ENCODE measurements at places on chromosomes 1 and 21.
A peak's percentile ranks its signal among the peaks of the same experiment; 100 is the strongest.

DNA sequence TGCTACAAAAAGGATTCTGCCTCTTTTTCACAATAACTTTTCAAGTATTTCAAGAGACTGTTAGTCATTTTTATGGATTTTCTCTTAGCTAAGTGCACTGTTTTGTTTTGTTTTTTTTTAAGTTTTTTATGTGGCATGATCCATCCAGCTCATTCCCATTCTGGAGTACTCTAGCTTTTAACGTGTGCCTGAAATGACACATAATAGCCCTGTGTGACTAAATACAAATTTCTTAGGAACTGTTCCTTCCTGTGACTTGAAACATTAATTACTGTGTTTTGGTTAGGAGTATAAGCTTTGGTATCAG lies 143.9 kb downstream of the HS2ST1 start:
- DNase-seq = no peak

GRCh38 chr1:231058416-231059109 lies 18.5 kb upstream of the FAM89A start:
- no peak for DNase-seq

- DNase-seq = no peak
These were observed 379.4 kb upstream of the RUNX1 start for GRCh38 chr21:35428489-35428888.

DNA sequence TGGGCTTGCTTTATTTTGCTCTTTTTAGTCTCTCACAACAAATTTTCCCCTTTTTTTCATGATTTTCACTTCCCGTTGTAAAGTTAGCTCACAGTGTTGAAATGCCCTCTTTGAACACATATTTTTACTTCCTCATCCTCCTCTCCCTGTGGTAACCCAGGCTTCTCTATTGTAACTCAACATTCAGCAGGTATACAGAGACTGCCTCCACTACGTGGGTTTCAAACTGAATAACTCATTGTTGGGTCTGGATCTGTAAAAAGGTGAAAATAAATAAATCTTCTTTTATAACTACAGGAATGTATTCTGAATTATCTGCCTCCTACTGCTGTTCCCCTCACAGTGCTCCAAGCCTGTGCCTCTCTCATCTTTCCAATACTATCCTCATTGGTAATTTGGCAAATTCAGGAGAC lies 166.4 kb downstream of the RUNX1 start:
- DNase-seq = no peak

DNA sequence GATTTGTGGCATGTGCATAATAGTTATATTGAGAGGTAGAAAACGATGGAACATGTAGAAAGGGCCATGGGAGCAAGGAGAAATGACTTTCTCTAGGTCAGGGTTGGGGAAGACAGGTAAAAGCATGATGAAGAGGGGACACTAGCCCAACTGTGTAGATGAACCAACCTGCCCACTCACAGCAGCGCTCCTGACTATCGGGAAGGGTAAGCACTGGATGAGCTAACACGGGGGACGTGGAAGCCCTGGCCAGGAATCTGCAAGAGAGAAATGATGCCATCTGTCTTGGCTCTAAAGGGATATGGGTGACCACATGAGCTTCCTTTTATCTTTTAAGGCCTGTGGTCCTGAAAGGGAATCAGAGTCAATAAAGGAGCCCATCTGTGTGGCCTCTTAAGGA lies 36.2 kb upstream of the TMEM125 start:
- DNase-seq = no peak

DNA sequence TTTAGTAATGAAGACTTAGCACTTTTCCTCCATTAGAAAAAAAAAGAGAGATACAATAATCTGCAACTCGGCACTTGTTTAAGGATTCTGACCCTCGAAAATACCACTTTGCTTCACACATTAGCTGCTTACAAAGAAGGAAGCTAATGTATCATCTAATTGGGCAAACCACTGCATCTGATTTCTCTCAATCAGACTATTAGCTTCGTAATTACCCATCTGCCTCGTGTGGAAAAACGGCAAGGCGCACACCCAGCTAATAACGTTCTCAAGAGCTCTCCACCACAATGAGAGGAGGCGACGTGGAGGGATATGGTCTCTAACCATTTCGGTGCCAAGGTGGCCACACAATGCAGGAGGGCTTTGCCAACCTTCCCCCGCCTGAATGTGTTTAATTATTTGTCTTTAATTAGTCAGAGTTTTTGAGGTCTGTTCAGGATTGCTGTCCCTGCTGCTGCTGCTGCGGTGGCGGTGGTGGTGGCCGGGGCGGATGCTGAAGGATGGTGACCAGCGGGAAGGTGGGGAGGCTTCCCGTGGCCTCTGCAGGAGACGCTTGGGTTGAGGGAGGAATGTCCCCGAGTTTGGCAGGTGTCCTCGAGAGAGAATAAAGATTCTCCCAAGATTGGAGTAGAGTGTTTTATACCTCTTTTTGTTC lies 374.5 kb downstream of the RPS6KC1 start:
- no peak for DNase-seq

GRCh38 chr1:3908886-3909517 lies 8.9 kb upstream of the C1orf174 start:
- DNase-seq = no peak

DNA sequence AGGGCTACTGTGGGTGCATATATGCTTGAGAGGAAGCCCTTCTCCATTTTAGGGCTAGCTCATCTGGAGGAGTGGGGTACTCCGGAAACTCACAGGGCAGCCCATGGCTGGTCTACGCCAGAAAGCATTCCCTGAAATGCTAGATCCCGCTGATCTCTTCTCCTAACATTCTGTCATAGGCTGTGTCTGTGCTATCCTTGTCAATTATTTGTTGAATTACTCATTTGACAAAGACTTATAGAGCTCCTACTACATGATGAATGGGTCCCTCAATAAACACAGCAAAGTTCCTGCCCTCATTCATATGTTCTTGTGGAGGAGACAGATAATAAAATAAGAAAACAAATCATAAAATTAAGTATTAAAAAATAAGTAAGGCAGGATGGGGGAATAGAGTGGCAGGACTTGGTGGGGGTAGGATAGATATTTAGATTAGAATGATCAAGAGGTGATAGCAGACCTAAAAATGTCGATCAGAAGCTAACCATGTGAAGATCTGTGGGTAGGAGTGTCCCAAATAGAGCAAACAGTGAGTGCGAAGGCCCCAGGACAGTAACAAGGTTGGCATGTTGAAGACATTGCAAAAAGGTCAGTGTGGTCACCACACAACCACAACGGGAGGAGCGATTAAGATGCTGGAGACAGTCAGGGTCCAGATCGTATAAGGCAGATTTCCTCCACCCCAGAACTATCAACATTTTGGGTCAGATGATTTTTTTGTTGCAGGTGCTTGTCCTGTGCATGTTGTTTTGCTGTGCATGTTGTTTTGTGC lies 13.2 kb downstream of the NGF start:
- no peak for DNase-seq

GRCh38 chr21:39837861-39838359 lies 29.3 kb upstream of the PCP4 start:
- DNase-seq = no peak

GRCh38 chr1:45328680-45329079 lies 2.0 kb downstream of the HPDL start:
- DNase-seq = no peak

DNA sequence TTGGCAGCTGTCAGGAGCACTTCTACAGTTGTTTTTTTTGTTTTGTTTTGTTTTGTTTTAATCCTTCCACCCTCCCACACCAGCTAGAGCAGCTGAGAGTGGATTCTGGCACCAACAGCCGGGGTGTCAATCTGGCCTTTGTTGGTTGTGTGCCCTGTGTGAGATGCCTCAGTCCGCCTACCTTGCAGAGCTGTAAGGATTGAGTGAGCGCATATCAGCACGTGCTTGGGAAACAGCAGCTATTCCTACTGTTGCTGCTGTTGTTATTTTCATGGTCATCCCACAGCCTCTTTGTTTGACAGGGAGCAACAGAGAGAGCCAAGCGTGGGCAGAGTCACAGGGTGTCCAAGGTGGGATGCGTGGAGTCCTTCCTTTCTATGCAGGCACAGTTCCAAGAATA lies 50.4 kb downstream of the PGBD5 start:
- no peak for DNase-seq

DNA sequence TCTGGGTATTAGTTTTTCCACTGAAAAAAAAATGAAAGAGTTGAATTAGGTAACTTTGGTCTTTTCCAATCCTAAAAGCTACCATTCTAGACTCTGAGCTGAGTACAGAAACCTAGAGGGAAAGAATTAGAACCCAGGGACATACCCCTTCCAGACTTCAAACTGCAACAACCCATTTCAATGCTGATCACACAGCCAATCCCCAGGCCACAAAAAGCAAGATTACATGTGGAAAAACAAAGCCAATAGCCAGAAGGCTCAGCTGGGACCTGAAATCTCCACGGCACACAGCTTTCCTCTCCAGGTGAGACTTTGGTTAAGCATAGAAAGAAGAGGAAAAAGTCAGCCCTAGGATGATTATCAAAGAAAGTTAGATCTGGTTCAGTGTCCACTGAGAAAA lies 88.8 kb downstream of the JAK1 start:
- no peak for DNase-seq

- no peak for DNase-seq
These were observed 29.4 kb downstream of the SNX27 start for GRCh38 chr1:151641229-151641628.

DNA sequence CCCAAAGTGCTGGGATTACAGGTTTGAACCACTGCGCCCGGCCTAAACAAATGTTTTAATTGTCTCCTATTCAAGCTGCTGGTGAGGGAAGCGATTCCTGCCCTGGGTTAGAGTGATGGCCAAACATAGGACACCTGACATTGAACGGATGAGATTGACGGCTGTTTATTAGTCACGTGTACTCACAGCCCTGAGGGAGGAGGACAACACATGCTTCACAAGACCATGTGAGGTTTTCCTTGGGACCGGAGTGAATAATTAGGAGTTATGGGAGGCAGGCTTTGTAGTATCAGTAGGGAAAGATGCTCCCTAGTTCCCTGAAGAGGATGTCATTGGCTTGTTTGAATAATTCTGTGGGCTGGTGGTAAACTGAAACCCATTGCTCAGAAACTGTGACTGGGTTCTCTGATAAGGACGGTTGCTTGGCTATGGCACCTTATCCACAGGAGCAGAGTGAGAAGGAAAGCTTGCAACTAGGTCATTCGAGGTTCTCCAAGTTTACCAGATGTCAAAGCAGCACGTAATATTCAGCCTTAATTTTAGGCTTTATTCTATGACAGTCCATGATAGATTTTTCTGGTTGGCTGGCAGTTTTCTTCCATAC lies 245.8 kb downstream of the PLA2G4A start:
- DNase-seq = no peak

DNA sequence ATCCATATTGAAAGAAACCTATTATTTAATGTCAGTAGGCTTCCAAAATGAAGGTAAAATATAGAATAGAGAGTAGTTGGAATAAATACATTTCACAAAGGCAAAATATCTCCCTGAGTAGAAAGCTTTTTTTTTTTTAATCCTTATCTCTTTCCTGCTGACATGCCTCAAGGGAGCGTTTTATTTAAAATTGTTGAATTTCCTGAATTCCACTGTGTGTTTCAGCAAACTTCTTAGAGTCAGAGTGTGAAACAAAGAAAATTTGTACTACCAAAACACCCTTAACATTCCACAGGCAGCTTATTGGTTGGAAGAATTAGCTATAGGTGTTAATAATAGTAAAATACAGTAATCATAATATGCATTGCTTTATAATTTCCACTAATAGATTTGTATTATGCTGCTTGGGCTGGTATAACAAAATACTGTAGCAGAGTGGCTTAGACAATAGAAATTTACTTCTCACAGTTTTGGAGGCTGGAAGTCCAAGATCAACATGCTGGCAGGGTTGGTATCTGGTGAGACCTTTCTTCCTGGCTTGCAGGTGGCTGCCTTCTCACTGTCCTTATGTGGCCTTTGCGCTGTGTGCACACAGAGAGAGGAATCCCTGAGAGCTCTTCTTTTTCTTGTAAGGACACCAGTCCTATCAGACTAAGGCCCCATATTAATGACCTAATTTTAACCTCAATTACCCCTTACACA lies 468.4 kb upstream of the C1orf87 start:
- no peak for DNase-seq

DNA sequence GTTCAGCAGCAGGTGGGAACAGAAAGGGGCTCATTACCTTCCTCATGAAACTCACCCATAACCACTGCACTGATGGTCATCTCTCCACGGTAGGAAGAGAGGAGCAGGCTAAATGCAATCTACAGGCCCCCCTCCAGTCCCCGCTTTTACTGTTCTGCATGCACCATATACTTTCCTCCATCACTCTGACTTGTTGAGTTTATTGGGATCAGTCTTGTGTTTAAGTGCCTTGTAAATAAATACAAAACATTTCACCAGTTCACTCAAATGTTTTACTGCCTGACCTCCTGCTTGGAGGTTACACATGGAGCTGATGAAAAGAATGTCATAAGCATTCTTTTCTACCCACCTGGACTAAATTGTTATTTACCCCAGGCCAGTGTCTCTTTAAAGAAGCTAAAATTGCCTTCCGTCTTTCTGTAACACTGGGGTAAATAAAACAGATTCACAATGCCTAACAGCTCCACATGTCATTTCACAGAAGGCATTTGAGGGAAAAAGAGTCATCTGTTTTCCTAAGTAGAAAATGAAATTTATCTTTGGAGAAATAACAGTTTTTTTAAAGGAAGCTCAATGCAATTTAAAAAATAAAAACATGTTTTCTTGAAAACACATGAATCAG lies 30.7 kb downstream of the PTPN14 start:
- no peak for DNase-seq

DNA sequence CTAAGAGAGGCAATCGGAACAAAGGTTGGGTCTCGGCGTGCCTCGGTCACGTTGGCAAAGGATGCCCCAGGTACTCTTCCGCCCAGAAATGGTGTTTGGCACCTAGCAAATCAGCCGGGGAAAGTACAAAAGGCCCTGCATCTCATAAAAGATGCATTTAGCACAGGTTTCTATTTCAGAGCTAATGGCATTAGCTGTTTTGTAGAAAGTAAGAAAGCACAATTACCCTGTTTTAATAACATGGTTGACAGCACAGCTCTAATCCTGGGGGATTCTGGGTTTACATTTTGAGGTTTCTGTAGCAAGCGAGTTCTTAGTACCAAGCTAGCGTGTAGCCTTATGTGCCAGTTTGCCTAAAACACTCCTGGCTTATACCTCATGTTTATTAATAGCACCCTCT lies 178.5 kb downstream of the PRDM2 start:
- no peak for DNase-seq

DNA sequence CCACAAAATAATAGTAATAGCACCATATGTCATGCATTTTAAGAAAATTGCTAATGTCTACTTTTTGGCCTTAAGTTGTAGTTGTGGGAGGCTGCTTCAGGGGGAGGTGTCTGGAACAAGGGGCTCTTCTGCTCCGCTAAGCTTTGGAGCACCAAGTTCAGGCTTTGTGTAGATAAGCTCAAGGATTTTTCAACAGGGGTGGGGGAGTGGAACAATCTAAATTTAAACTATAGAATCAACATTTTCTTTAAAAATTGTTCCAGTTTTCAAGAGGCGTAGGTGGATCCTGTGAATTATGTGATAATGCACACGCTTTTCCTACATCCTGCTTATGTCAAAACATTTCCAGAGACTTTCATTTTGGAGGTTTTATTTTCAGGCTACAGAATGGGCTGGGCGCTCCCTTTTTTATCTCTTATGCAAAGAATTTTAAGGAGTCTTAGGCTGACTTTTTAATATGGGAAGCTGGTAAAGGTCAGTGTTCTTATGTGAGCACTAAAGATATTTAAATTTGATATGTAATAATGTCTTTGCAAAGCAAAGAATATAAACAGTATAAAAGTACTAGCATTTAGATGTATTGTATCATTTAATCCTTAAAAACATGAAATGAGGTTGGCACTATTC lies 9.9 kb downstream of the ATP1A1 start:
- no peak for DNase-seq

GRCh38 chr1:32536117-32536516 lies 3.1 kb upstream of the ZBTB8A start:
- DNase-seq = no peak

GRCh38 chr1:161192476-161193465 lies 6.1 kb downstream of the ADAMTS4 start:
- peak; percentile 30 for DNase-seq

- DNase-seq = no peak
These were observed 17.6 kb downstream of the SOD1 start for GRCh38 chr21:31677047-31677446.

Data from T-helper 1 cell (primary cell).